Astrocyte (in vitro differentiated cells and primary cell): ENCODE measurements at places on chromosomes 5 and 9. TPM values are rescaled to one million over a fixed set of nuclear protein-coding genes. Genes with fewer than 3 reads are reported as not detected.

DNA sequence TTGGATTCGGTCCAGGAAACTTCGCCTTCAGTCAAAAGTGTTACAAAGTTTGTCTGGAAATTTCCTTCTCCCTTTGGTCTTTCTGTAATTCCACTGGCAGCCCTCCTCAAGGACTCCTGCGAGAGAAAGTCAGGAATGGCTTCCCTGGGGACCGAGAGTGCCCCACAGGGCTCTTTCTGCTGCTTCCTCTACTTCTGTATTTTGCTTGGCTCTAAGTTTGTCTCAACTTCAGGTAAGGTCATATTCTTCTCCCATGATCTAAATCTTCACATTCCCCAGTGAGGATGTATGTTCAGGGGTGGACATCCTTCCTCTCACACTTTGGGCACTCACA, 10.3 kb upstream of the RIOK2 start:
- no peak for DNase-seq

HRCT1 gene
- 0.39 and 0.62 TPM in 2 replicates for total RNA-seq

DNA sequence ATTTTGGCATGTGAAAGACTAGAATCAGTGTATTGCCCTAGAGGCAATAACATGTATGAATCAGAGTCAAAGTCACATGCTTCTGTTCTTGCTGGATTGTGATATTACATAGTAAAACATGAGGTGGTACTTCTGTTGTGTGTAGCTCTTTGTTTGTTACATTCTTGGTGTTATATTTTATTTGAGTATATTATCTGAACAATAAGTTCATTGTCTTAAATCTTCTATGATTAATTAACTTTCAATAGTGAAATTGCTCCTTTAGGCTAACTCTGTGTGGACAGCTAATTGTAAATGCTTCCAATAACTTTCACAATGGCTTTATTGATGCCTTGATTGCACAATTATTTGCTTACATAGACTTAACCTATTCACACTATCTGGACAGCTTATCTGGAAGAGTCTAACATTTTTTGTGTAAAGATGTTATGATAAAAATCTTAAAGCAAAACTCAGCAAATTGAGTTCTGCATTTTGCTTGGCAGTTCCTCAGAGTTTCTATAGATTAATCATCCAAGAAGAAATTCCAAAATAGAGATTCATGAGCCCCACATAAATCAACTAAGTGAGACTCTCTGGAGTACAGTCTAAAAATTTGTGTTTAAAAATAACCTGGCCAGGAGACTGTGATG, 239.6 kb upstream of the TUSC1 start:
- no peak for DNase-seq

GRCh38 chr9:70921136-70921535, 200.3 kb downstream of the TRPM3 start:
- DNase-seq = peak; percentile 71

- DNase-seq = peak; percentile 58
Observed at GRCh38 chr5:147882586-147883313, 4.2 kb downstream of the SCGB3A2 start.

DNA sequence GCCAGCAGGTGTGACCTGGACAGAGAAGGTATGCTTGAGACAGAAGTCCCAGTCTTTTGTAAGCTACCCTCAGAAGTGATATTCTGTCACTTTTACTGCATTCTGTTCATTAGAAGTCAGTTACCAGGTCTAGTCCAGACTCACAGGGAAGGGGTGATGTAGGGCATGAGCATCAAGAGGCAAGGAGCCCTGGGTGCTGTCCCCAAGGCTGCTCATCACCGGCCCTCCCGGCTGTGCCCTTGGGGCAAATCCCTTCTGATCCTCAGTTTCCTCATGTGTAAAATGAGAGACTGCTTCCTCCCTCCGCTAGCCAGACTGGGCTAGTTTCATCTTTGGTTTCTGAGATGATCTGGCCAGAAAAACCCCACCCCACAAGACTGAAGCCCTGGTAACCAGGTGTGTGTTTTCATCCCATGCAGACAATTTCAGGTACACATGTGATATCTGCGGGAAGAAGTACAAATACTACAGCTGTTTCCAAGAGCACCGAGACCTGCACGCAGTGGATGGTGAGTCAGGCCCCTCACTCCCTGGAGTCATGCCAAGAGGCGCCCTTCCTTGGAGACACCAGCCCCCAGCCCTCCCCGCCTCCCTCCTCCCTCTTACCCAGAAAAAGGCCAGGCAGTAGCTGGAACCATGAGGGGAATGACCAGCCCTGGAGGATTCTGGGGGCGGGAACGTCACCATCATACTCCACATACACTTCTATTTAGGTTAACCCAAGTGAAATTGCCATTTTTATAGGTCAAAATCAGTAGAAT, 71.0 kb downstream of the AMBP start:
- no peak for DNase-seq
